Activated CD8-positive, alpha-beta T cell treated with anti-CD3 and anti-CD28 coated beads, Interleukin-2, amount 10 ng/mL, durations not matched to agents 7 days and 5 days (primary cell): ENCODE measurements at places on chromosomes 11 and 22.
A peak's percentile ranks its signal among the peaks of the same experiment; 100 is the strongest.

DNA sequence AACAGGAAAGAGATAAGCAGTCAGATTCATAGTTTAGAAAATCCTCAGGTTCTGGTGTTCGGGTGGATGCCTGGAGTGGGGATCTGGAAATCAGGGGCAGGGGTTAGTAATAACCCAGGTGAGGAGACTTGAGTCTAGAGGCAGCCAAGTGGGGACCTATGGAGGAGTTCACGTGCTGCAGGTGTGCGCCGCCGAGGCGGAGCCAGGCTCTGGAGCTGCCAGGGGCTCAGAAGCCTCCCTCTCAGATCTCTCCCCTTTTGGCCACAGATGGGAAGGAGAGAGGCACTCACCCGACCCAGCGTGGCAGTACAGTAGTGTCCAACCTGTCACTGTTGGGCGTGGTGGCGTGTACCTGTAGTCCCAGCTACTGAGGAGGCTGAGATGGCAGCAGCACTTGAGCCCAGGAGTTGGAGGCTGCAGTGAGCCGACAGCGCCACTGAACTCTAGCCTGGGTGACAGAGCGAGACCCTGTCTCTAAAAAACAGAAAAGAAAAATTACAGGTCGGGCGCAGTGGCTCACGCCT, 27.5 kb downstream of the TXN2 start:
- DNase-seq, result no peak

DNA sequence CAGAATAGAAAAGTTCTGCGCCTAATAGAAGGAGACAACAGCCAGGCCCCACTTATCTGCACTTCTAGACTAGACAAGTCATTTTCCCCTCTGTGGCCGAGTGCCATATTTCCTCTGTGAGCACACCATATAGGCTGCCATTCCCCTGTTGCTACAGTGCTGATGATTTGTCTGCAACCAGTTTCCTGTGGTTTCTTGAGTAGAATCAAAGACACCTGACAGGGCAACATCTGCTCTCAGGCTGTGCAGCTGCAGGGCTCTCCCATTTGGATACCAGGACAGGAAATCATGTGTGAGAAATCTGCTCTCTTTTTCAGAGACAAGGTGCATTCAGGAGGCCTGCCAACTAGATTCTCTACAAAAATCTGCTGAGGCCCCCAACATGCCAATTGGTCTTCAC, 879.3 kb downstream of the DLG2 start:
- DNase-seq, result no peak

- DNase-seq, result no peak
Measured at GRCh38 chr22:43720716-43721115, 91.4 kb downstream of the EFCAB6 start.

DNA sequence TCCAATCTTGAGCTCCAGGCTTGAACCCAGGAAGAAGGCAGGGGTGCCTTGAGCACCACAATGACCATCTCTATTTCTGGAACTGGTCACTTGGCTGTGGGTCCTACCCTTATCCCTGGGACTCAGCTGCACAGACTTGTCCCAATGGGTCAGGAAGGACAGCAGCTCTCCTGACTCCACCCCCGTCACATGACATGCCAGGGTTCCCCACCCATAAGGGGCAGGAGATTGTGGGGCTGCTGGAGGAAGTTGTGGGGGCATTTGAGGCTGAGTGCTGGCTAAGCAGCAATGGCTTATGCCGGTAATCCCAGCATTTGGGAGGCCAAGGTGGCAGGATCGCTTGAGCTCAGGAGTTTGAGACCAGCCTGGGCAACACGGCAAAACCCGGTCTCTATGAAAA, 56.2 kb downstream of the NFAM1 start:
- DNase-seq, result no peak

DNA sequence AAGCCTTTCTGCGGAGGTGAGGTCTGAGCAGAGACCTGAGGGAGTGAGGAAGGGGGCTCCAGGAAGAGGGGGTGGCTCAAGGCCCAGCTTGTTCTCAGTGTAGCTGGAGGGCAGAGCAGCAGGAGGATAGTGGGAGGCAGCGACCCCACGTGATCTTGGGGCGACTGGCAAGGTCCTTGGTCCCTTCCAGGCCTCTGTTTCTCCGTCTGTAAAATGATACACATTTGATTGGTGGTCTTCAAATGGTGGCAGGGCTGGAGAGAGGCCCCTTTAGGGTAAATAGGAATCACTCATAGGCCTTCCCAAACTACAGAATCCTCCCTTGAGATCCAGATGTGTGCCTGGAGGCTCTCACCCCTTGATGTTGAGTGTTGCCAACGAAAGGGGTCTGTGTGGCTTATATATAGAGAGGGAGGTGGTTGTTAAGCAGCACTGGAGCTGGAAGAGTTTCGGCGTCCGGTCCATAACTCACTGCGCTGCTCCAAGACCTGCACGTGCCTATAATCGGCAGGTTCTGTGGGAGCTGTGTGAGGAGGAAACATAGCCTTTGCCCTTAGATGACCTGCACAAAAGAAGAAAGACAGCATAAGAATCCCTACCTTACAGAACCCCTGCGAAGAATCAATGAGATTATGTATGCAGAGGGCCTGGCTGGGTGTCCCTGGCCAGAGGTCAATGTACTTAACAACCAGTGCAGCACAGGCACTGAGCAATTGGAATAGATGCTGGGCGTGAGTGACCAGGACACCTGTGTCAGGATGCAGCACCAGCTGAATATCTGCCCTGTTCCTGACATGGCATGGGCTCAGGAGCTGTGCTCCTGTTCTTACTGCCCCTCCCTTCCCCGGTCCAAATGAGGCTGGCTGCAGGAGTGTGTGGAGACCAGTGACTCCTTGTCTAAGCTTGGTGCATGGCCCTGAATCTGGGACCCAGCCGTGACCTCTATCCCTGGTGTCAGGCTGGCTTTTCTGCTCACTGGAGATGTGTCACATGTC, 28.7 kb downstream of the OTOG start:
- DNase-seq, result no peak

- DNase-seq, result no peak
Measured at GRCh38 chr22:29635734-29636357, 32.4 kb downstream of the NF2 start.

- DNase-seq, result peak; percentile 38
Measured at GRCh38 chr22:49735411-49735900, 92.2 kb downstream of the BRD1 start.

DNA sequence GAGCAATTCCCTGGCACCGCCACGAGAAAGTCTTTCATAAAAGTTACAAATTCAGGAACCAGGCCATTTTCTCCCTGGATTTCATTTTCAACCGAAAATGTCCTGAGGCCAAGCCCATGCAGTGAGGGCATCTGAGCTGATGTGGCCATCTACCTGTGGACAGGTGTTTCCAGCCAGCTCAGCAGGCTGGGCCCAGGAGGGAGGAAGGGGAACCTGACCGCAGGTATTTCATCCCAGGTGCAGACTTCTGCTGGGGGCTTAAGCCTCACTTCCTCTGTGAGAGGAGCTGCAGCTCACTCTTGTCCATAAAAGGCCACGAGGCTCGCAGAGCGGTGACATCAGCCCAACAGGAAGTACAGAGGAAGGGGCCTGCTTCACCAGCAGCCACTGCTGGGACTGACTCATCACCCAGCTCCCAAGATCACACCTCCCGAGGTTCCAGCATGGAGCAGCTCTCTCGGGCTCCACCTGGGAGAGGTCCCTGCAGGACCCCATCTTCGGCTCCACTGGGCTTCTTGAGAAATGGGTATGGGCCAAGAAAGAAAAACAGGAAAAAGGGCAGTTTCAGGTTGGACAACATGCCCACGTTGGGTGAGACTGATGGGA, 56.4 kb downstream of the MYH9 start:
- DNase-seq, result peak; percentile 91

GRCh38 chr11:68373815-68374501, 61.6 kb downstream of the LRP5 start:
- DNase-seq, result no peak

DNA sequence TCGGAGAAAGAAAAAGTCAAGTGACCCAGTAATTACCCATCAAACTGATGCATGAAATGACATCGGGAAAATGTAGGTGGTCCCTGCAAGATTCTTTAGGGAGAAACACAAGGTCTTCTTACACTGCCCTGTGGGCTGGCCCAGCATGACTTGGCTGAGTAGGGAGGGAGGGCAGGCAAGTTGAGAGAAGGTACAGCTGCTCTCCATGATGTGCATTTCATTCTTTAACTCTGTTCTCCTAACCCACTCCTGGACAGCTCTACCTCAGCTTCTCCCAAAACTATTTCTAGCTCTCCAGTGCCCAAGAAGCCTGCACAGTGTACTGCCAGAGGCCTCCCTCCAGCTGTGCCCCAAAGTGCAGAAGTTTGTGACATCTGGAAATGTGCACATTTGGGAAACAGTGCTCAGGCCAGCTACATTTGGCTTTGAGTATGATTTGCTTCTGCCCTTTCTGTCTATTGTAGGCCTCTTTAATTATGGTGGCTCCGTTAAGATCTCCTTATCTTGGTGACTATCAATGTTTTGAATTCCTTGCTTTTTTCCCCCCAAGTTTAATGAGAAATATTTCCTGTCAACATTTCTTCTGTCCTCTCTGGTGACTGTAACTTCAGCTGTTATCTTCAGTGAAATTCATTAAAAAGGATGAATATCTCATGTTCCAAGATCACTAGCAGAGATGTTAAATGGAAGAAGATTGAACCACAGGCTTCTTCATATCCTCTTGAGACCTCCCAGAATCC, 26.7 kb upstream of the PRSS23 start:
- no peak for DNase-seq

DNA sequence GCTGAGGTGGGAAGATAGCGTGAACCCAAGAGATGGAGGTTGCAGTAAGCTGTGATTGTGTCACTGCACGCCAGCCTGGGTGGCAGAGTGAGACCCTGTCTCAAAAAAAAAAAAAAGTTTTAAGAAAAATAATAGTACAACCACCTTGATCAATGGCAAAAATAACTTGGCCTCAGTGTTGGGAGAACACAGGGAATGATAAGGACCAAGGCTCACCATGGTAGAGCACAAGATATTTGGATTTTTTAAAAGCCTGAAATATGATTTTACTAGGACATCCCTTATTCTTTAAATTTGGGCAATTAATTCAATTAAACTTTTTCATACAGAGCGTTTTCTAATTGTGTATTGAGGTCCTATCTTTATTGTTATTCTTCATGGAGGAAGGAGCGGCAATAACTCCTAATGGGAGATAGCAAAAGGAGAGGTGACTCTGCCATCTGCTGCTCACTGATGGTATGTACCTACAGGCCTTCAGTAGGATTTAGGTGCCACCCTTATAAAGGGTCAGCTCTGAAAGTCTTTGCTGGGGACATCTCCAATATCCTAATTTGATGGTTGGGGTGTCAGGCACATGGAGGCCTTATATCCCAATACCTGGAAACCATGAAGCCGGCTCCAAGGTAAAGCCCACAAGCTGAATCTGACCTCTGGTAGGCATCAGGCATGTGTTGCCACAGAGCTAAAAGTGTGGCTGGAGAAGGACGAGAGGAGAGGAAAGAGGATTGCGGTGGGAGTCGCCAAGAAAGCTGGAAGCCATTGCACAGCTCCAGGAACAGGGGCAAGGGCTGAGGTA, 21.9 kb upstream of the POLD3 start:
- peak; percentile 28 for DNase-seq

DNA sequence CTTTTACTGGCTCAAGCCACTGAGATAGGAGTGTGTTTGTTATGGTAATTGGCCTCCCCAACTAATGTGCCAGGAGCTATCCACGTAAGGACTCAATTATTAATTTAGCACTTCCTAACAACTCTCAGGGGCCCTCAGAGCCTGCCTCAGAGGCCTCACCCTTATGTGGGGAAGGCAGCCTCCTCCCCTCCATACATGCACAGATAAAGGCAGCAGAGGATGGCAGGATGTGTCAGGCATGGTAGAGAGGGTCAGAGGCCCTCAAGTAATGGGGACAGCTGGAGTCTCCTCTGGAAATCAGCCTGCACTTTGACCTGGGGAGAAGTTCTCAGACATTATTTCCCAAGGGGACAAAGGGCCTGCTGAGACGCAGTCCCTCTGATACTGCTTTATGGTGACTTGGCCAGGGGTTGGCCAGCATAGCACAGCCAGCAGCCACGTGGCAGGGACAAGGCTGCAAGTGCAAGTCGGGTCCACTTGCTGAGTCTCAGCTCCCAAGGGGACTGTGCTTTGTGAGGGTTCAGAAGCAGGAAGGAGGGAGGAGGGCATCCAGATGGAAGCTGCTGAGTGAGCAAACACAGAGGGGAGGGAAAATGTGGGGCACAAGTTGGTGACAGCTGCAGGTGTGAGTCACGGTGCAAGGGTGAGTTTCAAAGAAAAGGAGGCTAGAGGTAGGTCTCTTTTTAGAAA, 17.0 kb downstream of the MOGAT2 start:
- no peak for DNase-seq

- no peak for DNase-seq
Measured at GRCh38 chr11:122159173-122159721, 43.2 kb upstream of the BLID start.

DNA sequence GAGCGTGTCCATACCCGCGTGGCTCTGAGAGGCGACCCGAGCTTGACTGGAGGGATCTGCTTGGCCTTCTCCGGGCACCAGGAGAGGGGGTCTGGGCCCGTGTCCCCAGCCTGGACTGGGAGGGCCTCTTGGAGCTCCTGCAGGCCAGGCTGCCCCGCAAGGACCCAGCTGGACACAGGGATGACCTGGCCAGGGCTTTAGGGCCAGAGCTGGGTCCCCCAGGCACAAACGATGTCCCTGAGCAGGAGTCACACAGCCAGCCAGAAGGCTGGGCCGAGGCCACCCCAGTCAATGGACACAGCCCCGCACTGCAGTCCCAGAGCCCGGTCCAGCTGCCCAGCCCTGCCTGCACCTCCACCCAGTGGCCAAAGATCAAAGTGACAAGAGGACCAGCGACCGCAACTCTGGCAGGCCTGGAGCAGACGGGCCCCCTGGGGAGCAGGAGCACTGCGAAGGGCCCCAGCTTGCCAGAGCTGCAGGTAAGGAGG, 38.2 kb downstream of the TRIOBP start:
- DNase-seq, result no peak

DNA sequence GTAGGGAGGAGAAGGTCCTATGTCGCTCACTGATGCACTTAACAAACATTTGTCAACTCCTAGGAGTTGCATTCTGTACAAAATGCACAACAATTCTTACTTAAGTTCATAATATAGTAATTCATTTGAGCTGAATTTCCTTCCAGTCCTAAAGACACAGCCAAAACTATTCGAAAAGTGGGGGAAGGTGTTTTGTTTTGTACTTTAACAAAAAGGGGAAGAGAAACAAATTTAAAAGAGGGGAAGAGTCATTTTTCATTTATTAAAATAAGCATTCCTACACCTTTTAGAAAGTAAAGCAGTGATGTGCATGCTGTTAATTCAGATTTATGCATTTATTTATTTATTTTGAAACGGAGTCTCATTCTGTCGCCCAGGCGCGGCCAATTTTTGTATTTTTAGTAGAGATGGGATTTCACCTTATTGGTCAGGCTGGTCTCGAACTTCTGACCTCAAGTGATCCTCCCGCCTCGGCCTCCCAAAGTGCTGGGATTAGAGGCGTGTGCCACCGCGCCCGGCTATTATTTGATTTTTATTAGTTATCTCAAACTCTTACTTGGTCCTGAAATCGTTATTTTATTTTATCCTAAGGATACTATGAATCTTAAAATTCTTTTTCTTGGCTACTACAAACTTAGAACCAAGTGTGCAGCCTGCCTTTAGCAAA, 1.1 kb upstream of the FANCF start:
- no peak for DNase-seq

DNA sequence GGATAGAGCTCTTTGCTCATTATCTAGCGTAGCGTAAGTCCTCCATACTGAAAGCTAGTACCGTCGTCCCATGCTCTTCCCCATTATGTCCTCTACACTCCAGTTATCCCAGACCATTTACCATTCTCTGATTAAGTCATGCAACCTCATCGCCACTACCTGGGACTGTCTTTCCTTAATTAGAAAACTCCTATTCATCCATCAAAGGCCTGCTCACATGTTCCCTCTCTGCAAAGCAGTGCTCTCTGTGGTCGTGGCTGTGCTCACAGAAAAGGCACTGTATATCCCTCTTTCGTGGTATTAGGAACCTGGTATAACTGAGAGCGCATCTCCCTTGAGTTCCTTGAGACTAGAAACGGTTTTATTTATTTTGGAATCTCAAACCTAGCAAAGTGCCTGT, 253.3 kb downstream of the KIRREL3 start:
- no peak for DNase-seq
